NCI-H446 (cell line): ENCODE measurements at places on chromosomes 5 and 9.

GRCh38 chr5:33080287-33080686, 360.5 kb upstream of the TARS1 start:
- no peak for DNase-seq

- DNase-seq: peak; percentile 56
These were observed 1.7 kb downstream of the FYB1 start for GRCh38 chr5:39217365-39218281.

DNA sequence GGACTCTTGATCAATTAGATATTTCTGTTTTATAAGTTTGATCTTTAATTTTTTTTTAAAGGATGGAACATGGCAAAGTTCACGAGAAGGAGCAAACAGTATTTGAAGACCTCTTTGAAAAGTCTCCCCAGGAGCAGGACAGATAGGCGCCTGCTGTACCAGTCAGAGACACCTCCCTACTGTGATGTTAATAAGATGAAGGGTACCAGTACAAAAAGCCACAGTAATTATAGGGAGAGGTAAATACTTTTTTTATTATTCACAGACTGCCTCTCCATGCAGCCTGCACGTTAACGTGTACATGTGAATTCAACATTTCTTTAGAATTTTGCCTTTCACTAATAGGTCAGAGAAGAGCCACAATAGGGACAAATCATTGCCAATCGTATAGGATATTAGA, 146.5 kb upstream of the CDH6 start:
- DNase-seq: no peak

GRCh38 chr5:116466727-116467464, 107.7 kb downstream of the SEMA6A start:
- no peak for DNase-seq

GRCh38 chr9:109452761-109453160, 45.3 kb downstream of the PTPN3 start:
- DNase-seq: no peak

- DNase-seq: no peak
These were observed 202.5 kb downstream of the EFNA5 start for GRCh38 chr5:107468276-107468675.

GRCh38 chr5:82802954-82803353, 274.2 kb downstream of the TMEM167A start:
- DNase-seq: no peak

DNA sequence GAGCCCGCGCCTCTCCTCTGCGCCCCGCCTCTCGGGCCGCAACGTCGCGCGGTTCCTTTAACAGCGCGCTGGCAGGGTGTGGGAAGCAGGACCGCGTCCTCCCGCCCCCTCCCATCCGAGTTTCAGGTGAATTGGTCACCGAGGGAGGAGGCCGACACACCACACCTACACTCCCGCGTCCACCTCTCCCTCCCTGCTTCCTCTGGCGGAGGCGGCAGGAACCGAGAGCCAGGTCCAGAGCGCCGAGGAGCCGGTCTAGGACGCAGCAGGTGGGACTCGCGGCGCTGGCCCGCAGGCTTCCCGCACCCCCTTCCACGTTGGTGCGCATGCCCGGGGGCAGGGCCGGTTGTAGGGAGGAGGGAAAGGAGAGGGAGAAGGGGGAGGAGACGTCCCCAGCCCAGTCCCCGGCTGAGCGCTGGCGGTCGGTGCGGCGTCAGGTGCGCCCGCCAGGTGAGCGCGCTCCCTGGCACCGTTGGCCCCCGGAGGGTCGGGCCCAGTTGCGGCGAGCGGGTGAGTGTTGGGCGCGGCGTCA, at the start of gene OCLN:
Gene OCLN, plus strand, starts transcription at position 400 of the 532 bp plus-strand sequence. CDS start 11,455 bp downstream, outside the sequence.
- peak; percentile 22 for DNase-seq

DNA sequence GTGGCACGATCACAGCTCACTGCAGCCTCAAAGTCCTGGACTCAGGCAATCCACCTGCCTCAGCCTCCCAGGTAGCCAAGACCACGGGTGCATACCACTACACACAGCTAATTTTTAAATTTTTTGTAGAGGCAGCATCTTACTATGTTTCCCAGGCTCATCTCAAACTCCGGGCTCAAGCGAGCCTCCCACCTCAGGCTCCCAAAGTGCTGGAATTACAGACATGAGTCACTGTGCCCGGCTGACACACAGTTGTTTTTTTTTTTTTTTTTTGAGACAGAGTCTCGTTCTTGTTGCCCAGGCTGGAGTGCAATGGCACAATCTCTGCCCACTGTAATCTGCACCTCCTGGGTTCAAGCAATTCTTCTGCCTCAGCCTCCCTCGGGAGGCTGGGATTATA, 70.1 kb upstream of the CNOT6 start:
- no peak for DNase-seq

GRCh38 chr9:3457175-3457574, 68.6 kb downstream of the RFX3 start:
- DNase-seq: no peak

GRCh38 chr5:159210210-159210661, 883 bp upstream of the RNF145 start:
- DNase-seq: no peak

- no peak for DNase-seq
These were observed 8.5 kb downstream of the KLF9 start for GRCh38 chr9:70405808-70406433.

DNA sequence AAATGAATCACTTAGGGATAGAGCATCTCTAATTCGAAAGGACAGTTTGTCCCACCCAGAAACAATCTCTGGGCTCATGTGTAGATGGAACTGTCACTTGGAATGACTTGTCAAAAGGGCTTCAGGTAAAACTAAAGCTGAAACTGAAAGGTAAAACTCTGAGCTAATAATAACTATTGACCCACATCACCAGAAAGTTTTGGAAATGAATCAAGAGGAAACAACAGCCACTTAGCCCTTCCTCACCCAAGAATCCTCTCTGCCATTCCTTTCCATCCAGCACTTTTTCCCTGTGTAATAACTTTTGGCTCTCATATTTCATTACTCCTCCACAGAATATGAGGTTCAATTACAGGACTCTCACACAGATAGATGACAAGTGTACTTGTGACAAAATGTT, 14.0 kb upstream of the GLRX start:
- DNase-seq: no peak

- no peak for DNase-seq
These were observed 35.8 kb downstream of the NRG2 start for GRCh38 chr5:140007311-140007710.

GRCh38 chr9:93907551-93908199, 47.5 kb downstream of the BARX1 start:
- no peak for DNase-seq

- DNase-seq: no peak
These were observed 109.2 kb downstream of the PAX5 start for GRCh38 chr9:36924757-36925432.

GRCh38 chr5:14628346-14628745, 36.2 kb upstream of the OTULIN start:
- DNase-seq: peak; percentile 10

DNA sequence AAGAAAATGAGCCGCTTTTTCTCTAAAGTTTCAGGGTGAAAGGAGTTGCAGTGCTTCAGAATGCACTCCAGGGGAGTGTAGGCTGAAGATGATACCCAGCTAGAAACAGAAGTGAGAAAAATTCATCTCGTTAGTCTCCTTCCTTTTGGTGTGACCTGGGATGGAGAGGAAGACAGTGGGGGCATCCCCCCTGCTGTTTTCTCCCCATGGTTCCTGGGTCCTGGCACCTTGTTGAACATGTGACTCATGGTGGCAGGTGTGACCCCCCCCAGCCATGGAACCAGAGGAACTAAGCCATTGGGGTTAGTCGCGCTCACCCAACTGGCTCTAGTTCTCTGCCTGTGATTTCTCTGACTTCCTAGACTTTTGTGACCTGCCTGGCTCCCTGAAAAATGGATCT, 424.6 kb downstream of the CSNK1G3 start:
- no peak for DNase-seq

- DNase-seq: no peak
These were observed 6.8 kb downstream of the CTSL start for GRCh38 chr9:87732756-87733155.

DNA sequence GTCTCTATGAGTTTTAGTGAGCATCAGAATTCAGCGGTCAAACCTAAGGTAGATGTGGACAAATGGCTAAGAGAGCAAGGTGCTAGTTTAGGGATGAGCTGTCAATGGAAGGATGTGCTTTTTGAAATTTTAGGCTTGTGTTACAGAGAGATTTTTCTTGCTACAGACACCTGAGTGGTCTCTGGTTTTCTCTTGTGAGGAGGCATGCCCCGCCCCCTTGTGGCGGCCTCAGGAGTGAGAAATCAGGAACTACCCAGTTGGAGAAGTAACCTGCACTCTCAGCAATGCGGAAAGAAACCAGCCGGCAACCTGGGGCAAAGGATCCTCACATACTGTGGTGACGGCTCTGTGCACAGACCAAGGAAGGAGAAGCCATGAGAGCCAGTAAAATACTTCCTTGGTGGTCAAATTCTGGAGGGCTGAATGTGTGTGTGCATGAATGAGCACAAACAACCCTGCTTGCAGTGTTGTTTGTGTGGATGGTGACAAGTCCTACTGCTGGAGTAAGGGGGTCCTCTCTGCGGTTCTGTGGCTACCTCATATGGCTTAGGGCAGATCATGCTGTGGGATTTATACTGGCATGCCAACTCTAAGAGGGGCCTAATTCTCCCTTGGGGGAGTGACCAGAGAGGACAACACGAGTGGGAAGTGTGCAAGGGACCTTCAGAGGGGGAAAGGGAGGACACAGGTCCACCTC, 16.7 kb upstream of the HSD17B4 start:
- peak; percentile 65 for DNase-seq

- no peak for DNase-seq
These were observed 94.4 kb upstream of the IL6ST start for GRCh38 chr5:56088967-56089829.

- no peak for DNase-seq
These were observed 122.3 kb upstream of the POC5 start for GRCh38 chr5:75839547-75839946.

DNA sequence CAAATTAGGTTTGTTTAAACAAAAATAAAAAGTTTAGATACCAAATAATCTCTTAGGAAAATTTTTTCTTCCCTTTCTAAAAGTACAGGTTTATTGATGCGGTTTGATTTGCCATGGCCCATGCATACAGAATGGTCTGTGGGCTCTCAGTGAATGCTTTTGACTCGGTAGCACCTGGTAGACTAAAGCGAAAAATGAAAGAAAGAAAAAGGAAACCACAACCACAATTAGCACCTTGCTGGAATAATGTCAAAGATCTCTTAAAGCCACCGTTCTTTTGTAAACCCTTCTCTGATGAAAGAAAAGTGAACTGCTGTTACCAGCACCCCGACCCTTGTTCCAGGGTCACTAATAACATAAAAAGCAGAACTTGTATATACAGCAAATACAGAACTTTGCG, 157.9 kb downstream of the NFIB start:
- DNase-seq: no peak

GRCh38 chr9:116051528-116051927, 102.1 kb upstream of the PAPPA start:
- no peak for DNase-seq

GRCh38 chr9:129849901-129850300, 14.6 kb downstream of the USP20 start:
- no peak for DNase-seq

GRCh38 chr5:77751328-77752023, 24.7 kb downstream of the TBCA start:
- no peak for DNase-seq

- no peak for DNase-seq
These were observed 968 bp upstream of the KDM3B start for GRCh38 chr5:138351517-138351916.

DNA sequence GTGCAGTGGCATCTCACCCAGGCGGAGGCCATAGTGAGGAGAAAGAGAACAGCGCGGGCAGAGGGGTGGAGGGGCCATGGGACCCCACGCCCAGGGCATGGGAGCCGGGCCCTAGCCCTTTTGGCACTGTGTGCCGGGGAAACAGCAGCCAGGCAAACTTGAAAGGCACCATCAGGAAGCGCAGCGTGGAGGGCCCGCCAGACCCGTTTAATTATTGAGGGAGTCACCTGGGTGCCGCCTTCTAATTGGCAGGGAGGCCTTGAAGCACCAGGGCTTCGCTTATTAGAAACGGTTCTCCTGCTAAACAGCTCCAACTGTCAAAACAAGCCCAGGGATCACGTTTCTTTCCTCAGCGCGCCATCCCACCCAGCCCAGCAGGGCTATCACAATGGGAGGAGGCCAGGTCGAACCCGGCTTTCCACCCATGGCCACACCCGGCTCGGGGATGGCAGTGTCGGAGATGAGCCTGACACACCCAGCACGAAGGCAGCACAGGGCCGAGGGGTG, 104.6 kb upstream of the SARDH start:
- DNase-seq: no peak

- DNase-seq: no peak
These were observed 832 bp downstream of the EIF4EBP3 start for GRCh38 chr5:140548300-140548688.

DNA sequence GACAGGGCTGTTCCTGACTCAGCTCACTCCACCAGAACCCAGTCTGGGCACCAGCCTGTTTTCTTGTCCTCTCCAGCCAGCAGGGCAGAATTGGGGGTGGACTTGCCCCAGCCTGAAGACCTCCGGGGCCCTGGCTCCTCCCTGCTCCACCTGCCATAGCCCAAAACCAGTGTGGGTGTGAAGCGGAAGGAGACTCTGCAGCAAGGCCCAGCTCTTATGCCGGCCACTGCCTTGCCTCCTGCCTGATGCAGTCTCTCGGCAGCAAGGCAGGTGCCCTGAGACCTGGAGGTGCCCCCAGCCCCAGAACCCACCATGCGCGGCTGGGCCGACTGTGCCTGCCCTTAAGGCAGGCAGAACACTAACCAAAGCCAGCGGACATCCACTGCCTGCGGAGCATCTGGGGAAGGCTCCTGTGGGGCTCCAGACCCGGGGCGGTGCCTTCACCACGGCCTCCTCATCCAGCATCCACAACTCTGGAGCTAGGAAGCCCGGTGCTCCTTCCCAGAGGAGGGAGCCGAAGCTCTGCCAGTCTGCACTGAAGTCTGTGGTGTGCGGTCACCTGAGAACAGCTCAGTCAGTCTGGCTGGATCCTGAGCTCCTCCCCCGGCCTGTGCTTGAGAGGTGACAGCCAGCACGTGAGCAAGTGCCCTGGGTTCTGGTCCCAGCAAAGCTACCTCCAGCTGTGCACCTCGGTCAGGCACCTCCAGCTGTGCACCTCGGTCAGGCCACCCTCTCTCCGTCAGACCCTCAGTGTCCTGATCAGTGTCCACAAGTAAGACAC, 116.7 kb downstream of the ADAMTS2 start:
- no peak for DNase-seq

GRCh38 chr5:177496727-177497291, 595 bp downstream of the PDLIM7 start:
- no peak for DNase-seq

- DNase-seq: no peak
These were observed 49.4 kb downstream of the SMC2 start for GRCh38 chr9:104143550-104143910.
